Activated CD8-positive, alpha-beta memory T cell treated with anti-CD3 and anti-CD28 coated beads for 4 hours (primary cell): ENCODE measurements at places on chromosomes 2 and 18.

DNA sequence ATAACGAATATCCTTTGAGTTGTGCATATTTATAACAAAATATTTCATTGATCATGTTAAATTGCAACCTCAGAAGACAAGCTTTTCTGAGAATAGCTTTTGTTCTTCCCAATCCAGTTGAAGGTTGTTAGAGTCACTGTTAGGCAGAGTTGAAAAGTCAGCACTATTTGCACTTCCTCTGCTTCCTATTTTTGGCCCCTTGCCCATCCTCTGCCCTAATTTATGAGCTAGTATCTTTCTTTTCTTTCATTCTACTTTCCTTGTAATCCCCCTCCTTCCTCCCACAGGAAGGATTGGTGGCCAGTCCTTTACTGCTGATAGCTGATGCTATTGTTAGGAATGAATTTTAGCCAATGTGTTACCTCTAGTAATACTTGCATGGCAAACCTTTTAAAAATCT is 4.9 kb downstream of the RALB start:
- no peak for DNase-seq

GRCh38 chr2:157777427-157777826 is 98.7 kb downstream of the ACVR1 start:
- peak; percentile 10 for DNase-seq

GRCh38 chr2:79985571-79985970 is 319.0 kb downstream of the LRRTM1 start:
- DNase-seq, result no peak

GRCh38 chr2:140892436-140892835 is 1238.4 kb downstream of the LRP1B start:
- DNase-seq, result no peak

GRCh38 chr2:154392256-154392655 is 306.2 kb upstream of the KCNJ3 start:
- DNase-seq, result no peak

GRCh38 chr2:68753318-68753717 is 18.7 kb downstream of the ARHGAP25 start:
- no peak for DNase-seq

GRCh38 chr2:213286161-213286560 is 1.9 kb downstream of the SPAG16 start:
- DNase-seq, result no peak

DNA sequence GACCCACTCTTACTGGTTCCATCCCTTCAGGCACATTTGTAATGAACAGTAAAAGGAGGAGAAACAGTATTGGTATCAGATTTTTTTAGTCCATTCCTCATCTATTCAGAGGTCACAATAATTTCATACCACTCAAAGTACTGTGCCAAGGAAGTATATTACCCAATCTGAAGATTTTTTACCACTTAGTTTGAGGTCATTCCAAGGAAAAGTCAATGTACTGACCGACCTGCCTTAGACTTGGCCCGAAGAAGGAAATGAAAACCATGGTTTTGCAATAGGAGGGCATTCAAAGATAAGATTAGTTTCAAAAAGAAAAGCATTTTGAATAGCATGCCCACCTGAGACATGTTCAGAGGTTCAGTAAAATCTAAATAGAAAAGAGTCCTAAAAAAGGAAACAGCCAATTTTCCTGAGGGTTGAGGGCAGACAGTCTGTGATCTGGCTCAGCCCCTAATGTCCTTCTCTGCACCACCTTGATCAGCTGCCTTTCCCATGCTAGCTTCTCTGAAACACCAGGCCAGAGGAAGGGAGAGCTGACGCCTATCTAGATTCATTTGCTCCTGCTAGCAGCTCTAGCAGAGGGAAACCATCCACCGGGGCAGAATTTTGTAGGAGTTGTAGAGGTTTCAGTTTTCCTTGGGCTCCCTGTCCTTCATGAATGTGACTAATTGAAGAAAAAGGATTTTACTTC is 107.3 kb upstream of the FZD5 start:
- no peak for DNase-seq

DNA sequence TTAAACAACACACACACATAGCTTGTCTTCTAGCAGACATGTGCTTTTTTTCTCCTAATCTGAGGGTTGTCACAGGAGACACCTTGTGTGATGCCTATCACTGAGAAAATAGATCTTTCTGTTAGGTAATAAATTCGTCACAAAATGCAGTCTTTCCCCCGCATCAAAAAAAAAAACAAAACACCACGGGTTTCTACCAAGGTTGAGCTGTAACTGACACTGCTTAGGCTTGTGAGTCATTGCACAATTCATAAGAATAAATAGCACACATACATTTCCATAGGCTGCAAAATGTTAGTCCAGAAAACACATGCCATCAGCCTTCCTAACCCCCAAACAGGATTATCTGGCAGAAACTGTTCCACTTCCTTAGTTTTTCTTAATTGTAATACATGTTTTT is 6.5 kb downstream of the TMEM163 start:
- no peak for DNase-seq

GRCh38 chr2:108893277-108893676 is 95.7 kb downstream of the EDAR start:
- no peak for DNase-seq

- DNase-seq, result no peak
Measured at GRCh38 chr2:149160701-149161217, 122.3 kb downstream of the LYPD6B start.

DNA sequence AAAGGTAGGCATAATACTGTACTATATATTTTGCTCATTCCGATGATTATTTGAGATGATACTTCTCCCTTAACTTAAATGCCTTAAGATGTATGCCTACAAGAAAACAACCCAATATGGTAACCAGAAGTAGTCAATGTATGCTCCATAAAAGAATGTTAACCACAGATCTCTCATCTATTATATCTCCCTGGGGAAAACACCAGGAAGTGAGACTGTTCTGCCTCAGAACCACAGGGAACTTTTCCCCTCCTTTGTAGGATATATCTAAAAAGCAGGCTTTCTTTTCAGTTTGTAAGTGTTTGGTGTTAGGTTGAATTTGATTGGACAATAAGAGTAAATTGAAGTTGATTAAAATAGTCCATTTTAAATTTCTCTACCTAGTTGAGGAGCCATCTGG is 1160.5 kb upstream of the NXPH2 start:
- DNase-seq, result no peak

DNA sequence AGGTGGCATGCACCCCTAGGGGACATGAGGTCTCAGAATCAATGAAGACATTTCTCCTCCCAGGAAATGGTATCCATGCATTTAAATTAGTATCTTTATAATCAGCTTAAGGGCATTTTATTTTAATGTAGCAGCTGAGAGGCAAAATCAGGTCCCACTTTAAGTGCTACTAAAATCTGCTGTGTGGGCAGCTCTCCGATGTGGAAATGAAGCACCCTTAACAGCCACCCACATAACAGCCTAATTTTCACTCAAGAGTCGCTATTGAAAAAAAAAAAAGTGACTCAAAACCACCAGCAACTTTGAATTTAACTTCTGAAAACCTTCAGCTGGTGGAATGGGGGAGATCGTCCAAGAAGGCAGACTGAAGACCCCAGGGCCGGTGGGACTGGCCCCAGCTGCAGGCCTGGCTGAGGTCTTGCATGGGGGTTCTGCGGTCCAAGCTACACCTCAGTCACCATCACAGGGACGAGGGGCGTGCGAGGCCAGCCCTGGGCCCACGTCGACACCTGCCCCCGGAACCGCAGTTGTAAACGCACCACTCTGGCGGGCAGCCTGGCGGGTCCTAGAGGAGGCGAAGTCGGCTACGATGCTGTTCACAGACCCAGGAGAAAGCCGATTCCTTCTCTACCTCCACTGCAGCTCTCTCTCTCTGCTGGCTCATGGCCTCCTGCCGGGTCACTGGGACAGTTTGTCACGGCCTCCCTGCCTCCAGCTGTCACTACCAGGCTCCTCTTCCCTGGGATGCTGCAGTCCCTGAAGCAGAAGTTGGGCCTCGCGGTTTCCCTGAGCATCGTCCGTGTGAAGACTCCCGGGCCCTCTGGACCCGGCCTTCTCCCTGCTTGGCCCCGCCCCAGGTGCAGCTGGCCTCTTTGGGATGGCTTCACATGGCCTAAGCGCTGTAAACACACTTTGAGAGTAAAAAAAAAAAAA is 111.9 kb downstream of the KCNF1 start:
- no peak for DNase-seq

DNA sequence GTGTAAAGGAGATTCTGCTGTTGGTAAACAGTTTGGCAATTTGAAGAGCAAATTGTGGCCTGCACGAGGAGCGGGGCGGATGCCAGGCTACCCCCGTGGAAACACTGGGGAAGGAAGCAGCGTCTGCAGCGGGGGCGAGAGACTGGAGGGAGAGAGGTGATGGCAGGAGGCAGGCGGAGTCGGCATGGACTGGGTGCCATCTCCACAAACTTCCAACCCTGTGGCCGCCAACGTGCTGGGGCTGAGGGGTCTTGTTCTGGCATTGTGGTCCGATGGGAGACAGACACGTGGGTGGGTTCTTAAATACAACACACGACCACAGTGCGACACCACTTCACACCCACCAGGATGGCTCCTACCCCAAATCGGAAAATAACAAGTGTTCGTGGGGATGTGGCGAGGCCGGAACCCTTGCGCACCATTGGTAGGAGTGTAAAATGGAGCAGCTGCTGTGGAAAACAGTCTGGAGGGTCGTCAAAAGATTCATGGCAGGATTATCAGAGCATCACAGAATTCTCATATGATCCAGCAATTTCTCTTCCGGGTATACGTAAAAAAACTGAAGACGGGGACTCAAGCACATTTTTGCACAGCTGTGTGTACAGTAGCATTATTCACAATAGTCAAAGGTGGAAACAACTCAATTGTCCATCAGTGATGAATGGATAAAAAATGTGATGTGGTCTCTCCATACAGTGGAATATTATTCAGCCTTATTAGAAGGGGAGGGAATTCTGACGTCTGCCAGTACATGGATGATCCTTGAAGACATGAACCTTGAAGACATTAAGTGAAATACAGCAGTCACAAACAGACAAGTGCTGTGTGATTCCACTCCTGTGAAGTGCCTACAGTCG is 82.4 kb upstream of the HPCAL1 start:
- DNase-seq, result no peak

DNA sequence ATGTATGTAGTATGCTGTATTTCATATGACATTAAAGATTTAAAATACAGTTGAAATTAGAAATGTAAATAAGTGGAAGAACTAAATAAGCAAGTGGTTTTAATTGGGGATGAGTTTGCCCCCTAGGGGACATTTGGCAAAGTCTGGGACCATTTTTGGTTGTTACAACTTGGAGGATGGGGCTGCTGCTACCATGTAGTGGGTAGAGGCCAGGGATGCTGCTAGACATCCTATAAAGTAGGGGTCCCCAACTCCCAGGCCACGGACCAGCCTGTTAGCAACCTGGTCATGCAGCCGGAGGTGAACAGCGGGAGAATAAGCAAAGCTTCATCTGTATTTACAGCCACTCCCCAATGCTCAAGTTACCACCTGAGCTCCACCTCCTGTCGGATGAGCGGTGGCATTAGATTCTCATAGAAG is 27.9 kb upstream of the ASNSD1 start:
- no peak for DNase-seq

GRCh38 chr2:40279001-40279400 is 172.9 kb downstream of the SLC8A1 start:
- DNase-seq, result no peak

GRCh38 chr2:144239306-144239705 is 280.6 kb downstream of the ZEB2 start:
- no peak for DNase-seq

DNA sequence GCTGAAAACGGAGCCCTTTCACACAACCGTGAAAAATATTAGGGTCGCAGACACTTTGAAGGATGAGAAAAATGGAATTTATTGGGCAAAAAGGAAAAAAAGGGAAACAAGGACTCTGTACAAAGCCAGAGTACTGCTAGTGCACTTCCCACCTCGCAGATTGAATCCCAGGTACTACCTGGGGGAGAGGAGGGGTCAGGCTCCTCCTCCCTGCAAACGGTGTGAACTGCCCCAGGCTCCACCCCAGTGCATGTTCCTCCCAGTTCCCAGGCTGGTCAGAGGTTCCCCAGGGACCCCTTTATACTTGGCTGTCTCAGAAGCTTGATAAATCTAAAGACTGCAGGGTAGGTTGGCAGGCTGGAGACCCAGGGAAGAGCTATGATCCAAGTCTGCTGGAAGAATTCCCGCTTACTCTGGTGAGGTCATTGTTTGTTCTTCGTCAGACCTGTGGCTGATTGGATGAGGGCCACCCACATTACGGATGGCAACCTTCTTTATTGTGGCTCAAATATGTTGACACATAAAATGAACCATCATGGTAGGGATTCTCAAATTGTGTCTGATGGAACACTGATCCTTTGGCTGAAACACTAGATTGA is 290.4 kb upstream of the POU3F3 start:
- no peak for DNase-seq

GRCh38 chr2:96104487-96104861 is 11.9 kb downstream of the ADRA2B start:
- DNase-seq, result no peak

DNA sequence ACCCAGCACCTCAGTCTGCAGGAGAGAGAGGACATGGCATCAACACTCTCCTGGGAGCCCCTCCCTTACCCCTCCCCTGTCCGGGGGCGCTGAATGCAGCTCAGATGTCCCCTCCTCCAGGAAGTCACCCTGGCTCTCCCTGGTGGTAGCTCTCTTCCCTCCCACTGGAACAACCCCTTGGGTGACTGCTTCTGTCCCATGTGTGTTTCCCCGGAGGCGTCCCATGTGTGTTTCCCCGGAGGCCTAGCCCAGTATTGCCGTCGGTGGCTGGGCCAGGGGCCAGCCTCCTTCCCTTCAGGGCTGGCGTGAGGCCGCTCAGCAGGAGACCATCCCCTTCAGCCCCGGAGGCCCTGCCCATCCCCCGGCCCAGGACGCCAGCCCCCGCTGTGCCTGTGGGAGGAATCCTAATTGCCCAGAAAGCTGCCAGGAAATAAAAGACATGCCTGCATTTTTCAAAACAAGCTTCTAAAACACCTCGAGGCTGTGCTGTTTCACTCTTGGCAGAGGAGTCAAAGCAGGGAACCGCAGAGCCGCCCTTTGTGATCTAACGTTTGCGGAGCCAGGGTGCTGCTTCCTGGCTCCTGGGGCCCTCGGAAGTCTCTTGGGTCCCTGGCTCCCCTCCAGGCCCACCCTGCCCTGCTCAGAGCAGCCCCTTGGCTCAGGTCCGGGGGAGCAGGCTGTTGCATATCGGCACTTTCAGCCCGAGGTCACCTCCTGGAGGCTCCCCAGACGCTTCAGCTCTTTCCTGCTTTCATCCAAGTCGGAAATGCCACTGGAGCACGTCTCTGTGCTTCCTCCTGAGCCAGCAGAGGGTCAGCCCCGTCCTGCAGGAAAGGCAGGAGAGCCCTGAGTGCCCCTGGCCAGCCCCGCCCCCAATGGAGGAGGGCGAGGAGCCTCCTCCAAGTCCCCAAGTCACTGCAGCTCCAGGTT is 11.4 kb downstream of the SNED1 start:
- DNase-seq, result no peak

- no peak for DNase-seq
Measured at GRCh38 chr2:24712296-24712695, 80.9 kb downstream of the PTRHD1 start.

GRCh38 chr2:127660291-127660578 is 14.3 kb downstream of the GPR17 start:
- DNase-seq, result no peak

DNA sequence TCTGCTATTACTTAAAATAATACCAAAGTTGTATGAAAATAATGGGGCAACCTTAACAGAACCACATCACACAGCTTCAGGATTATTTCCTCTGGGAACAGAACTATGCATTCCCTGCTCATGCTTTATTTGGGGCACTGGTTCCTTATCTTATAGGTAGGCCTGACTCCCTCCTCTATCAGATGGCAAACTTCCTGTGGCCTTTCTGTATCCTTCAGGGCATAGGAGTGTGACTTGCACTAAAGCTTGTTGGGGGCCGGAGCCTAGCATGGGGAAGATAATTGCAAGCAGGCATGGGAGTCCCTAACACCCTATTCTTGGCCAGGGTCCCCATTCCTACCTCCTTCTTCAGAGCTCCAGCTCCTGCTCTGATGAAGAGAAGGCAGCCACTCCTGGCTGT is 167.2 kb upstream of the SERTAD2 start:
- no peak for DNase-seq
